Fibroblast of skin of right biceps (primary cell): ENCODE measurements at places on chromosomes 11 and 22.

GRCh38 chr11:36165621-36166397, 123.4 kb downstream of the COMMD9 start:
- peak; percentile 80 for DNase-seq

- no peak for DNase-seq
Observed at GRCh38 chr11:34239465-34240149, 118.2 kb downstream of the ABTB2 start.

DNA sequence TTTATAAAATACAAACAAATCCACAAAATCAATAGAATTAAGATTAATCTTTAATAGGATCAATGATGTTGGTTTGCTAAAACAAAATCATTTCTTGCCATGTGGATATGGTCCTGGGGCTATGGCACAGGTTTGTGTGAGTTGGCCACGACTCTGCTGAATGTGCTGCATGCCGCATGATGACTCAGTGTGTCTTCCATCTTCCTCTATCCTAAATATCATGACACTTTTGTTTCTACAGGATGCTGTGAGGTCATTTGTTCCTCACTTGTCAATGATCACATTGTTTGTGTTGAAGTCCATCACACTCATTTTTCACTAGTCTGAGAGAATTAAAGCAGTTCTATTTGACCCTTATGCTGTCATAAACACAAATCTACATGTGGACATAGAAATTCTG, 167.2 kb upstream of the ZBED5 start:
- DNase-seq: peak; percentile 69

DNA sequence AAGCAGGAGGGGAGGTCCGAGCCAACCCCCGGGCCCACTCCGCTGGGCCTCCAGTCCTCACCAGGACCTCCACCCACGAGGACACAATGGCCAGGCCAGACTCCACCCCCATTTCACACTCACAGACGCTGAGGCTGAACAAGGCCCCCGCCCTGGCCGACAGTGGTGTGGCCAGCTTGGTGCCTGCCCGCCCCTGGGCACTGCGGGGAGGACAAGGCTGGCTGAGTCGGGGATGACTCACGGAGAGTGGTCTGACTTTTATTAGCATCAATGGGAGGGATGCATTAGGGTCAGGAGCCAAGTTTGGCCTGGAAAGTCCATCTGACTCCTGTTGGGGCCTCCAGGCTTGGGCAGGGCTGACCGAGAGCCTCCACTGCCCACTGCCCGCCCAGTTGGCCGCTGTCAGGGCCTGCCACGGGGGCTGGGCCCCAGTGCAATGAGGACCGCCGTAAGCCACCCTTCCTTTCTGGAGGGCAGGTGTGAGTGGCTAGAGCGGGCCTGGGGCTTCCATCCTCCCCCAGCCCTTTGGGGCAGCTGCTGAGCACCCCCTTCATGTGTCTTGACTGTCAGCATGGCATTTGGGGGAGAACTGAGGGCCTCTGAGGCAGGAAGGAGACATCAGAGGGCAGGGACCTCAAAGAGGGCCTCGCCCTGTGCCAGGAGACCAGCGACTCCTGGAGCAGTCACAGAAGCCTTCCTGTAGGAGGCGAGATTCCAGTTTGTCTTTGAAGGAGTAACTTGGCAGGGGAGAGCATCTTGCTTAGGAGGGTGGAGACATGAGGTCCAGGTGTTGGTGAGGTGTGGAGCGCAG, 10.6 kb downstream of the TSPAN32 start:
- peak; percentile 15 for DNase-seq

DNA sequence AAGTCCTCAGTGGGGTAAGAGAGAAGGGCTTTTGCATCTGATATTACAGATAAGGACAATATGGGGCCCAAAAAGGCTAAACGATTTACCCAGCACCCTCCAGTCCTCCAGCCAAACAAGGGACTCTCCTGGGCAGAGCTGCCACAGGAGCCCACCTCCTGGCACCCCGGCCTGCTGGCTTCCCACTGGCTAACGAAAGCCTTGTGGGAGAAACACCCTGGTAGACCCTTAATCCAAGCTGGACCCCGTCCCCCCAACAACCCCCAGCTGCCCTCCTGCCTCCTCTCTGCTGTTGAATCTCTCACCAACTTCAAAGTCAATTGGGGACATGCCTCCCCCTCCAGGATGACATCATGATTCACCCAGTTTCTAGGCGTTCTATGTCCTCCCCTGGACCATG, 10.8 kb downstream of the C1QTNF6 start:
- DNase-seq: no peak

DNA sequence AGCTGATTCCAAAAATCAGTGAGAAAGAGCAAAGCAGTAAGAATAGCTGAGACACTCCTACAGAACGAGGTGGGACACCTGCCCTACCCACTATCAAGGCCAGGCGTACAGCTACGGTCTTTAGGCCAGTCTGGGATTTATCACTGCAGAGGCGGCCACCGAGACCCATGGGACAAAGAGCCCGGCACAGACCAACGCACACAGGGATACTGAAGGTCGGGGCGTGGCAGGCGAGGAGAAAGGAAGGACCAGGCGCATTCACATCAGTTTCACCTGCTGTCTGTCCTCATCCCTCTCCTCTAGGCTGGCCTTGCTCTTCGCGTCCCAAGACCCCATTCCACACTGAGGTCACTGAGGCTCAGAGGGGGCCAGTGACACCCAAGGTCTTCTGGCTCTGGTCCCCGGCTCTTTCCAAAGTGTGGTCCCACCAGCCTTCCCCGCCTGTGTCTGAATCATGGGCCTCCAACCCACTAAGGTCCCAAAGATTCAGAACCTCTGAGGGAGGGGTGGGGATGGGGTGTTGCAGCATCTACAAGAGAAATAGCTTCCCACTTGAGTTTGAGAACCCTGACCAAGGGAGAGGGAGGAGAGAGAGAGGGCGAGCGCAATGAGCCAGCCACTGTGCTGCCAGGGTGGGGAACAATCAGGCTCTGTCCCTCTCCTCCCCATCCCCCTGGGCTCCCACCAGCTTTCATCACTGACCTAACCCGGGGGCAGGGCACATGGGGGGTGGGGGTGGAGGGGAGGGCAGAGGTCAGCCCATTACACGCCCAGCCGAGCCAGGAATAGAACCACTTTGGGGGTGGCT, 7.2 kb upstream of the PICK1 start:
- no peak for DNase-seq

- DNase-seq: no peak
Observed at GRCh38 chr11:75812542-75813040, 2.4 kb upstream of the UVRAG start.

GRCh38 chr11:58922479-58922878, 16.8 kb upstream of the GLYATL1 start:
- DNase-seq: no peak

DNA sequence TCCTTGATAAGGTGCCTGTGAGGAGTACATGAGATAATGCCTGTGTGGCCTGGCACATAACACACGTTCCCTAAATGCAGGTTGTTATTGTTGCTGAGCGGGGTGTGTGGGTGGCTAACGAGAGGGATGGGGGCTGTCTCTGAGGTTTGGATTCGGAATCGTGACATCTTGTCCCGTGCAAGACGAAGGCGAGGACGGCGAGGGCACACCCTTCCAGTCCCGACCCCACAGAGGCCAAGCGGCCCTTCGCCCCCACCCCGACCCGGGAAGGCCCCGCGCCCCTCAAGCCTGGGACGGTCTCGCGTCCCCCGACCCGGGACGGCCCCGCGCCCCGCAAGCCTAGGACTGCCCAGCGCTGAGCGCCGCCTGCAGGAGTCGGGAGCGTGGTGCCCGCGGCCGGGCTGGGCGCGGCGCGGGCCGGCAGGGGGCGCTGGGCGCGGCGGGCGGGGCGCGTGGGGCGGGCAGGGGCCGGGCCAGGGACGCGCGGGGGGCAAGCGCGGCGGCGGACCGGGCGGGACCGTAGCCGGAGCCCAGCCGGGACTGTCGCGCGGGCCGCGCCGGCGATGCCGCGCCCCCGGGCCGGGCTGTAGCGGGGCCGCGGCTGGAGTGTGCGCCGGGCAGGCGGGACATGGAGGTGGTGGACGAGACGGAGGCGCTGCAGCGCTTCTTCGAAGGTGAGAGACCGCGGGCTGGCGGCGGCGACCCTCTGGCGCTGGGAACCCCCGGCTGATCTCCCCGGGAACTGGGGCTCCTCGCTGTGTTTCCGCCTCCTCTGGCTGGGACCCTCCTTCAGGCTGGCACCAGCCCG, at the start of gene MYRF:
Gene MYRF, plus strand, starts transcription at position 520 of the 808 bp plus-strand sequence. Its CDS starts 109 bp downstream, at position 629.
- peak; percentile 52 for DNase-seq

GRCh38 chr11:3738241-3738640, 59.1 kb downstream of the NUP98 start:
- DNase-seq: peak; percentile 34

- DNase-seq: no peak
Observed at GRCh38 chr22:20106205-20106848, 9.6 kb upstream of the RANBP1 start.

DNA sequence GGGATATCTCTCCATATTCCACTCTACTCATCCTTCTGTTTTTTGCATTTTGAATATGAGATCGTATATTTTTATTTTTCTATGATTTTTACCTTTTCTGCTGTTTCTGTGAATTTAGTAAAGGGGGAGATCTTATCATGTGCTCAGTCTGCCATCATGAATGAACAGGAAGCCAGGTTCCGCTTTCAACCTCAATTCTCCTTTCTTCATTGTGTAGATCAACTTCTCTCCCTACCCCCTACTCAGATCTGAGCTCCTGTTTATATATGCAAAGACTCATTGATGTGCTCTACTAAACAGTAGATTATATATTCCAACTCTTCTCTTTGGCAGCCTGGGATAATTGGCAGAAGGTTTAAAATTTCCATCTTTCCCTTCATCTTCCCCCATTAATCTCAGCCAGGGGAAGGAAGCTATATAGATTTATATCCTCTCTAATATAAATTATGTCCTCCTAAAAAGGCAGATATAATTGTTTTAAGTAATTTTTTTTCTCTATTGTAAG, 336.7 kb upstream of the PLET1 start:
- DNase-seq: no peak

DNA sequence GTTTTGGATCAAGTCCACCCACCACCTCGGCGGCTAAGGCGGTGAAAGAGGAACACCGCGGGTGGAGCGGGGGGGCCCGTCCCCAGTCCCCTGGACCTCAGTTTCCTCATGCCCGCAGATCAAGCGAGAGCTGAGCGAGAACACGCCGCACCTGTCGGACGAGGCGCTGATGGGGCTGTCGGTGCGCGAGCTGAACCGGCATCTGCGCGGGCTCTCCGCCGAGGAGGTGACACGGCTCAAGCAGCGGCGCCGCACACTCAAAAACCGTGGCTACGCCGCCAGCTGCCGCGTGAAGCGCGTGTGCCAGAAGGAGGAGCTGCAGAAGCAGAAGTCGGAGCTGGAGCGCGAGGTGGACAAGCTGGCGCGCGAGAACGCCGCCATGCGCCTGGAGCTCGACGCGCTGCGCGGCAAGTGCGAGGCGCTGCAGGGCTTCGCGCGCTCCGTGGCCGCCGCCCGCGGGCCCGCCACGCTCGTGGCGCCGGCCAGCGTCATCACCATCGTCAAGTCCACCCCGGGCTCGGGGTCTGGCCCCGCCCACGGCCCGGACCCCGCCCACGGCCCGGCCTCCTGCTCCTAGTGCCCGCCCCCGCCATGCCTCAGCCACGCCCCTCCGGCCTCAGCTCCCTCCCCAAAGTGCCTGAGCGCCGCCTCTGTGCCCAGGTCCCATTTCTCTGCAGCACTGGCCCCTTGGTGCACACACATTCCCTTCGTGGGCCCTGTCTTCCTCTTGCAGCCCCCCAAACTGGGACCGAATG, 12.7 kb downstream of the MAFF start:
- peak; percentile 76 for DNase-seq

DNA sequence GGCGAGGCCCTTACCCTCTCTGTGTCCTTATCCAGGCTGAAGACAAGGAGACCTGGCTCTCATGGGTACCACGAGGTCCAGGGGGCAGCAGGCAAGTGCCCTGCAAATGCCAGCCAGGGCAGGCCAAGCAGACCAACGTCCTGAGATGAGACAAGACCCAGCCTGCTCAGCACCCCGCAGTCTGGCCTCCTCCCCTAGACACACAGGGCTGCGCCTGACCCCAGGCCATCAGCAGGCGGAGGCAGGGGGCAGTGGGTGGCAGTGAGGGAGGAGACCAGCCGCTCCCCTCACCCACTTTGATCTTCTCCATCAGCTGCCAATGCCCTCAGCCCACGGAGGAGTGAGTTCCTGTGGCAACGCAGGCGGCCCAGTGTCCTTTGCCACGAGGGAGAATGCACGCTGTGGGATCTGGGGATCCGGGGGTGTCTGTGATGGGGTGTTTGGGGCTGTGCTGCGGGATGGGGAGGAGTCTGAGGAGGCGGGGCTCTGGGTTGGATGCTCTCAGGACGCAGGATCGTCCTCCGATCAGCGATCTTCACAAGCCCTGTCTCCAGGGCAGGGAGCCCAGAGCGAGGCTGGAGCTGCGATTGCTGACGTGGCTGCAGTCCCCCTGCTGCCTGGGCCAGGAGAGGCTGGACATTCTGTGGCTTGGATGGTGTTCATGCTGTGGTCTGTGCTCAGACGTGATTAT, 30.5 kb upstream of the PPARA start:
- DNase-seq: peak; percentile 59

DNA sequence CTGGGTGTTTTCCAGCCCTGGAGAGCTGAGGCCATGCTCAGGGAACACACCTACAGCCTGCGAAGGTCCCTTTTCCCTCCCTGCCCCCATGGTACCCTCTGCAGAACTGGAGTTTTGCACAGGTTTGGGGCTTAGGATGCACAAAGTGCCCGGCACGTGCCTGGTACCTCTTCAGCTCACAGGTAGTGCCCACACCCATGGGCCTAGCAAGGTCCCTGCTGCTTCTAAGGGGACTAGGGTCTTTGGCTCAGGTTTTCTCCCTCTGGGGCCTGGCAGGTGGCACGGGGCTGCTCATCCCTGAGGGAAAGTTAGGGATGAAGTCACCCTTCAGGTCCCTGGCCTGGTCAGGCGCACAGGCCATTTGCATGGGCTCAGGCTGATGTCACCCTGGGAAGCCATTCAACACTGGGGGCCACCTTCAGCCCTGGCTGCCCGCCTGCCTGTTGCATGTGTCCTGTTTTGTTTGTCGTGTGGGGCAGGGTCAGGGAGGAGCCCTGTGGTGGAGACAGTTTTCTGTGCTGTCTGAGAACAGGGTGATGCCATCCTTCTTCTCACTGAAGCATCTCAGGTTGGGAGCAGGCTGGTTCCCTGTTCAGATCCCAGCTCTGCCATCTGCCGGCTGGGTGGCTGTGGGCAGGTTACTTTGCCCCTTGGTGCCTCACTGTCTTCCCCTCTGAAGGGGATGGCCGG, 68.3 kb upstream of the CRYBB3 start:
- no peak for DNase-seq

- no peak for DNase-seq
Observed at GRCh38 chr22:35505399-35506258, 35.0 kb upstream of the RASD2 start.

DNA sequence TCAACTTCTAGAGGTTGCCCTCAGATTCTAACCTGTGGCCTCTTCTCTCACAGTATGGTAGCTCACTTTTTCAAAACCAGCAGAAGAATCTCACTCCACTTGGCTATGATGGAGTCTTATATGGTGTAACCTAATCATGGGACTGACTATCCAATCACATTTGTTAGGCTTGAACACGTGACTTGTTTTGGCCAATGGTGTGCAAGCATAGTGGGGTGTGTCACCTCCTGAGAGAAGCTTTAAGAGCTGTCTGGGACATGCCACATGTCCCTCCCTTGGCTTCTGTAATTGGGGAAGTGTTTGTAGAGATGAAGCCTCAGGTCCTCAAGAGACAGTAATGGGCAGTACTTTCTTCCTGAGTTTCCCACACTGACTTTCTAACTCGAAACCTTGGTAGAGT, 12.8 kb upstream of the SMIM38 start:
- DNase-seq: no peak
